ENCODE measurements at places on chromosomes 4 and X. TPM values are rescaled to one million over a fixed set of nuclear protein-coding genes. Genes with fewer than 3 reads are reported as not detected.

Gene LRRC66
- 0.08 TPM for total RNA-seq

Gene ATP11C
- total RNA-seq: 61.3 TPM

Gene WNK3
- not detected for total RNA-seq

Gene UGT2A1
- not detected for total RNA-seq

All from Panc1 (cell line).